ENCODE measurements at places on chromosomes 7 and 10.

GRCh38 chr7:137904833-137905232 is 58.1 kb upstream of the DGKI start:
- DNase-seq = peak; percentile 14

DNA sequence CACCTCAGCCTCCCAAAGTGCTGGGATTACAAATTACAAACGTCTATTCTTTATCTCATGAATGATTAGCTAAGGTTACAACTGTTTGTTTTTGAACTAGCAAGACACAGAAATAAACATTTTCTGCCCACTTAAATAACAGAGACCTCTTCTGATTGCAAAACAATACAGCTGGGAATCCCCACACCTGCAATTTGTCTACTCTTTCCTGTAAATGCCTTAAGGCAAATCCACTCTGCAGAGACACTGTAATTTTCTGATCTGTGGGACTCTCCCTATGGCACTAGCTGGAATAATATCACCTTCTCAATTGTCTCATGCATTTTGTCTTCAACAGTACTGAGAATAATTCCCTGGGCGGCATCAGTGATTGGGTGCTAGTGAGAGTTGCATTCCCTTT is 149.3 kb upstream of the FAM3C start:
- DNase-seq = no peak

GRCh38 chr10:13559124-13559700 is 27.6 kb upstream of the PRPF18 start:
- no peak for DNase-seq

DNA sequence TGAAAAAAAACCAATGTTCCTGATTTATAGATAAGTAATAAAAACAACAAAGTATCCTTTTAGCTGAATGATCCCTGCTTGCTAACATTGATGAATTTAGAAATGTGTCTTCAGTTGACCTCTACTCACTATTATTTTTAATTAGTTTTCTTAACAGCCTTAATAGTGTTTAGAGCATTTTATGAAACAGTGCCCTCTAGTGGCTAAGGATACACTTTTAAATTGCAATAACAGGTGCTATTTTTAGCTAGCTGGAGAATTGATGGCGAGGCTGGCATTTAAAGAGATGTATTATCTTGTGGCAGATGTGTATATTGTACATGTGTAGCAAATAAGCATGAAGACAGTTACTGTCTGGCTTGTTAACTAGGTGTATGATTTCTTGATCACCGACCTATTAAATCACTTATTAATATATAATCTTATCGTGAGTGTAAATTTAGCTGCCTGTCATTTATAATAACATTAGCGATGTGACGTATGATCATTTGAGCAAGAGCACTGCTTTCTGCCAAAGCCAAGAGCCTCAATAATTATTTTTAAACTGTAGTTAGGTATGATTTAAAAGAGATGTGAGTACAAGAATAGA is 451.9 kb downstream of the DPP6 start:
- peak; percentile 9 for DNase-seq

DNA sequence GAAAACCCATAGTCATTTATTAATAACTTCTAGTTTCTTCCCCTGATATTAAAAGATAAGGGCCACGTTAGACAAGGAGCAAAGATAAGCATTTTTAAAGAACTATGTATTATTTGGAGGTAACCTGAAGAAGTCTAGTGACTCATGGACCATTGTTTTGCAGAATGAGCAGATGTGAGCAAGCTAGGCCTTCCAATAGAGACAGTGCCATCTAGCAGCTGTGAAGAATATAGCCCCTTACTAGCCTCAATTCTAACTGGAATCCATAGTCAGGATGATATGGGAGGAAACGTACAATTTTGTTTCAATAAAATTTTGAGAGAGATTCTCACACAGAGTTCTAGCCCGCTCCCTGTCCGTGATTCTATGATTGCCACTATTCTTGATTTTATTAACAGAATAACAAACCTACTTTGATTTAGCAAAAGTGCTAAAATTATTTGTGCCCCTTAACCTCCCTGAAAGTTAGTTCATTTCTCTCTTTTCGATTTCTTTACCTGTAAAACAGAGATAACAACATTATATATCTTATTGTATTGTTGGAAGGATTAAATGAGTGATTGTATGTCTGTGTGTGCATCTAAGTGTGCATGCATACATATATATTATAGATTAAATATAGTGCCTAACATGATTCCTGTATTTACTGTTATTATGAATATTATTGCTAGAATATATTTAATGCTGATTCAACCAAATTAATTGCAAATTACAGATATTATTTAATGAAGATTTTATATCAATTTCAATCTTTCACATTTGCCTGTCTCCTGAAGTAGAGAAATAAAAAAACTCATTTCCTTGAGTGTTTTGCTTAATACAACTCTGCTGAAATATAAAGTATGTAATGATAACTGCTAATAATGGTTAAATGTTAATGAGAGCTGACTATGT is 22.7 kb downstream of the FAM237B start:
- peak; percentile 25 for DNase-seq

DNA sequence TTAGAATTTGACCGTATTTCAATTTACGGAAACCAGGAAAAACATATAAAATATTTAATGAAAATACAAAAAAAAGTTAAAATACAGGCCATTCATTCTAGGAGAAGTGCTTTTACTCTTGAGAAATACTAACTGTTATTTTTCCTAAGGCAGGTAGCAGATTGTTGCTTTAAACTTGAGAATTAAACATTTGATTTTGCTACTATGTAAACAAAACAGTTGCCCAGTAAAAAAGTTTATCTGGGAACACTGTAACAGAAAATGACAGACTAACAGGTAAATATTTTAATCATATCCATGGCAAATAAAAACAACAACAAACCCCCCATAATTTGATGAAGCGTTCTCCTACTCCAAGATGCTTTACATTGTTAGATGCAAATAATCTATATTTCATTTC is 350.5 kb downstream of the CRPPA start:
- DNase-seq = no peak

- DNase-seq = no peak
These were observed 62.7 kb downstream of the LGI1 start for GRCh38 chr10:93820434-93820833.

GRCh38 chr7:96786998-96787395 is 77.4 kb upstream of the SEM1 start:
- DNase-seq = no peak

DNA sequence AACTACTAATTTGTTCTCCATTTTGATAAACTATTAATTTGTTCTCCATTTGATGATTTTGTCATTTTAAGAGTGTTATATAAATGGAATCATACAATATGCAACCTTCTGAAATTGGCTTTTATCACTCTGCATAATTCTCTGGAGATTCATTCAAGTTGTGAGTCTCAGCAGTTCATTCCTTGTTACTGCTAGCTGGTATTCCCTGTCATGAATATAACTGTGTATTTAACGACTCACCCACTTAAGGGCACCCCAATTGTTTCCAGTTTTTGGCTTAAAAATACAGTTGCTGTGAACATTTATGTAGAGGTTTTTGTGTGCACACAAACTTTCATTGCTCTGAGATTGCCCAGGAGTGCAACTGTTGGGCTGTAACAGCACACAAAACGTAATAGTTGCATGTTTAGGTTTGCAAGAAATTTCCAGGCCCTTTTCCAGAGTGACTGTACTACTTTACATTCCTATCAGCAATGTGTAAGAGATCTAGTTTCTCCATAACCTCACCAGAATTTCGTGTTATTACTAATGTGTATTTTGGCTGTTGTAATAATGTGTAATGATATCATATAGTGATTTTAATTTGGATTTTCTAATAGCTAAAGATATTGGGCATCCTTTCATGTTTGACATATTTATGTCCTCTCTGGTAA is 153.2 kb upstream of the ADCY1 start:
- no peak for DNase-seq

DNA sequence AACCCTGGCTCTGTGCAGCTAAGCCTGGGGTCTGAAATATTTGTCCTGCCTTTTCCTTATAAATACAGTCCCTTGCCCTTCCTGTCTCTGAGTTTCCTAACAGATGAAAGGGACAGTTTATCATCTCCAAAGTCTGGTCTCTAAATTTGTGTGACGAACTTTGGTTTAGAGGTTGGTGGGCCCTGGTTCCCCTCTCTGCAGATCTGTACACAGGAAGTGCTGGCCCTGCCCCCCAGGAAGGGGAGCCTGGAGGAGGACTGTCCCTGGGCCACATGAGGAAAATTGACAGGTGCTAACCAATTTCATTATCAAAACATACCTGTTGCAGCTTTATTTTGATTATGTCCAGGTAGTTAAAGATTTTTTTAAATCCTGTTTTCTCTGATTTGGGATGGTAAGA is 34.5 kb downstream of the PPP2R2D start:
- DNase-seq = no peak

DNA sequence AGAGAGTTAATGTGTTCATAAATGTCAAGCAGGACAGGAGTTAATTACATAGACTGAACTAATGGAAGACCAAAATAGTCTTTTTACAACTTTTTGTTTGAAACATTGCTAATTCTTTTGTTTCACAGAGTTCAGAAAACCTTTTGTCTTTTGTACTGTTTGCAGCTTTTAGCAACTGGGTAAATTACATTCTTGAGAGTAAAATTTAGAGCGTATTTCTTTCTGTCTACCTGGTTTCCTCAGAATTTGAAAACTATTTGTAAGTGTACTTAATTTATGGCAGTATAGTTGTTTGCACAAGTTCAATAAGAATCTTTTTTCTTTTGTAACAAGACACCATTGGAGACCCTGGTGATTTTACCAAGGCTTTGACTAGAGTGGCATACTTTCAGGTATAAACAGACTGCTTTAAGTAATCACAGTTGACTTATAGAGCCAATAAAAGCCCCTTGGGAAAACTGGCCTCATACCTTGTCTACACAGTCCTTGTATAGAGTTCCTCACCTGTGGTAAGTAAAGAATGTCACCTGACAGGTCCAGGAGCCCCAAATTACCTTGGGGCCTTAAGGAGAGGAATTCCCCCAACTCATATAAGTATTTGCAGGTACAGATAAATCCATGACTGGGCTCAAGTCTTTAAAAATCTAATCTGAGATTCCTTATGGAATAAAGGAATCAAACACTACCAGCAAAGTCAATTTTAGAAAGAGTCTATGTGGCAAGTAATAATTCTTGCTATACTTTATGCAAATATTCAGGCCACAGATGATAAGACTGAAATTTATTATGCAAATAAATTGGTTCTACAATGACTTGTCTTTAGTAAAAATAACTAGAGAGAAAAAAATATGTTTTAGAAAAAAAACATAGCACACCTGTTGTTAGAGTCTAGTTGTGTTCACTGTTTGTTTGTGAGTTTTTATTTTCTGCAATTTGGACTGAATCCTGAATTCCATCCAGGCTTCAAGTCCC is 23.6 kb upstream of the CREB3L2 start:
- DNase-seq = no peak

- no peak for DNase-seq
These were observed 1.0 kb downstream of the CDK6 start for GRCh38 chr7:92835261-92835850.

GRCh38 chr7:134327896-134328295 is 11.2 kb upstream of the SLC35B4 start:
- peak; percentile 81 for DNase-seq

- DNase-seq = no peak
These were observed 37.4 kb downstream of the RASGEF1A start for GRCh38 chr10:43229208-43230061.

GRCh38 chr7:121605317-121605680 is 209.2 kb upstream of the FAM3C start:
- DNase-seq = peak; percentile 85

GRCh38 chr7:154918741-154919140 is 84.2 kb downstream of the PAXIP1 start:
- no peak for DNase-seq

DNA sequence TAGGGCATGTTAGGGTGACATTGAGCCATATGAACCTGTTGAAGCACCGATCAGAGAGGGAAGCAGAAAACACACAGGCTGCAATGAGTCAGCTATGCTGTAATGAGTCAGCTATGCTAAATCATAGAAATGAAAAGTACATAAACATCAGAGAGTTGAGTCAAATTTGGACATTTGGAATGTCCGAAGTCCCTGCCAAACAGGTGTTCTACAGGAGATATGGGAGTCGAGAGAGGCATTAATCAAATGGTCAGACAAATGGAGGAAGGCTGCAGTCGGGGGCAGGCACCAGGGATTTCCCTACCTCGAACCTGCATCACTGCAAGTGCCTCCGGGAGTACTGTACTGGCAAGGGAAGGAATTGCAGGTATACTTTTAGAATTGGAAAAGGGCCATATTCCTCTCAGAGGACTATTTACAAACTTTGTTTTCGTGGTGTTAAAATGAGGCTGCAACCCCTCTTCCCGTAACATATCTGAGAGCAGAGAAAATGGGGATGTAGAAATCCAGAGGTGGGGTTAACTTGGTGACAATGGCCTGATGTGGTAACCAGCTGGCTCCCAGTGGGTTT is 8.8 kb upstream of the ZC3HAV1 start:
- no peak for DNase-seq

DNA sequence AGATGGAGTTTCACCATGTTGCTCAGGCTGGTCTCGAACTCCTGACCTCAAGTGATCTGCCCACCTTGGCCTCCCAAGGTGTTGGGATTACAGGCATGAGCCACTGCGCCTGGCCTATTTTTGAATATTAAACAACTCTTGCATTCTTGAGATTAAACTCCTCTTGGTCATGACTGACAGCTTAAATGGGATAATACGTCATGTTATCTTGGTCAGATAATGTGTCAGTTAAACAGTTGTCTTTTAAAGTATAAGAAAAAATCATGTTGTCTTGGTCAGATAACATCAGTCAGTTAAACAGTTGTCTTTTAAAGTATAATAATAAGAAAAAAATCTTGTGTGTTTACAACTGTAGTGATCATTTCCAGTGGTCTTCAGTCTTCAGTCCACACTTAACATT is 73.6 kb upstream of the SYPL1 start:
- no peak for DNase-seq

GRCh38 chr7:18354108-18355085 is 141.2 kb upstream of the HDAC9 start:
- no peak for DNase-seq

DNA sequence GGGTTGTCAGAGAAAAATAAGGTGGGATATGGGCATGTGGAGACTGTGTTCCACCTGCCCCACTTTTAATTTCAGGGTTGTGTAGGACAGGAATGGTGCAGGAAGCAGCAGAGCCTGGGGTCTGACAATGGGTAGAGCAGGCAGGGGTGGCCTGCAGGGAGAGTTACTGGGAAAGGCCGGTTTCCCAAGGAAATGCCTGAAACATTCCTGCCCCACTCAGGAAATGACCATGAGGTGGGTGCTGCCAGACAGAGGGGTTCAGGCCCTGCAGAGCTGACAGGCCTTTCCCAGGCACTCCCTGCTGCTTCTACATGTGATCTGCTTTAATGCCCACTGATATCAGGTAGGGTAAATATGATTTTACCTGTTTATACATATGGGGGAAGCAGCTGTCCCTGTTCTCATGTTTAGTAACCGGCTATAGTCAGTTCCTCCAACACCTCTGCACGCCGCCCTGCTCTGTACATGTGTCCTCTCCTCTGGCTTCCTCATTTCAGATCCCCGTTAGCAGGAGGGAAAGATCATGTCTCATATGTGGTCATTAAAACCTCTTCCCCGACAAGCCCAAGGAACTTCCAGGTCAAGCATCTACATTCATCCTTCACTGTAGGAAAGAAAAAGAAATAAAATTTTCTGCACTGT is 118.6 kb upstream of the PRSS58 start:
- no peak for DNase-seq

- no peak for DNase-seq
These were observed 93.1 kb downstream of the JCAD start for GRCh38 chr10:29966269-29966668.
